ENCODE measurements at places on chromosomes 3 and 15.

DNA sequence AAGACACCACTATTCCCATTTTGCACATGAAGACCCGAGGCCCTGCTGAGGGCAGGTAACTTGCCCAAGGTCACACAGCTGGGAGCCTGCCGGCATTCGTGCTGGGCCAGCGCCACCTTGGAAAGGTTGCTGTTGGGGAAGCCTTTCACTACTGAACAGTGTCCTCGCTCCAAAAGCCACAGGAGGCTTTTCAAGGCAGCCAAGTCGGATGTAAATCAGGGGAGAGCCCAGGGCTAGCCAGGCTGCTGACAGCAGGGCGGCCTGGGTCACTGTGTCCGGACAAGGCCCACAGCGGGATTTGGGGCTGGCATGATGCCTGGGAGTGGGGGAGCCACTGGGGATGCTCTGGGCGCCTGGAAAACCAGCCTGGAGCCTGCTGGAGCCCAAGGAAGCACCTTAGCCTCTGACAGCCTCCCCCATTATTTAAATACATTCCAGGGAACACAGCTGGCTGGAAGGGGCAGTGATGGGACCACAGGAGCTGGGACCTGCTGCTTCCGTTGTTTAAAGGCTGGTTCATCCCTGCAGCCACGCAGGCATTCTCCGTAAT lies 10.5 kb downstream of the SLC6A6 start:
- H3K36me3 ChIP-seq = peaks cover 6% of the 10 kb centered on the region
- DNase-seq = no peak
- no peak overlapping the region for H3K4me3 ChIP-seq
- peaks cover 43% of the 10 kb centered on the region for H3K4me1 ChIP-seq

- peaks cover 8% of the 10 kb centered on the region for H3K4me1 ChIP-seq
- H3K36me3 ChIP-seq = no peaks in the 10 kb centered on the region
- H3K4me3 ChIP-seq = no peak overlapping the region
- DNase-seq = no peak
- no peaks in the 10 kb centered on the region for H3K27me3 ChIP-seq
- H3K27ac ChIP-seq = no peak overlapping the region
Measured at GRCh38 chr3:178404961-178405360, 131.3 kb upstream of the KCNMB2 start.

- H3K4me3 ChIP-seq = no peak overlapping the region
- H3K27me3 ChIP-seq = no peaks in the 10 kb centered on the region
- H3K4me1 ChIP-seq = no peaks in the 10 kb centered on the region
- H3K27ac ChIP-seq = no peak overlapping the region
- DNase-seq = no peak
Measured at GRCh38 chr3:32009101-32009500, 27.6 kb downstream of the ZNF860 start.

GRCh38 chr3:59318881-59319280 lies 269.1 kb upstream of the CFAP20DC start:
- no peak for DNase-seq
- H3K27ac ChIP-seq = no peak overlapping the region
- H3K36me3 ChIP-seq = no peaks in the 10 kb centered on the region
- H3K4me3 ChIP-seq = no peak overlapping the region
- H3K4me1 ChIP-seq = no peaks in the 10 kb centered on the region
- H3K27me3 ChIP-seq = no peaks in the 10 kb centered on the region

DNA sequence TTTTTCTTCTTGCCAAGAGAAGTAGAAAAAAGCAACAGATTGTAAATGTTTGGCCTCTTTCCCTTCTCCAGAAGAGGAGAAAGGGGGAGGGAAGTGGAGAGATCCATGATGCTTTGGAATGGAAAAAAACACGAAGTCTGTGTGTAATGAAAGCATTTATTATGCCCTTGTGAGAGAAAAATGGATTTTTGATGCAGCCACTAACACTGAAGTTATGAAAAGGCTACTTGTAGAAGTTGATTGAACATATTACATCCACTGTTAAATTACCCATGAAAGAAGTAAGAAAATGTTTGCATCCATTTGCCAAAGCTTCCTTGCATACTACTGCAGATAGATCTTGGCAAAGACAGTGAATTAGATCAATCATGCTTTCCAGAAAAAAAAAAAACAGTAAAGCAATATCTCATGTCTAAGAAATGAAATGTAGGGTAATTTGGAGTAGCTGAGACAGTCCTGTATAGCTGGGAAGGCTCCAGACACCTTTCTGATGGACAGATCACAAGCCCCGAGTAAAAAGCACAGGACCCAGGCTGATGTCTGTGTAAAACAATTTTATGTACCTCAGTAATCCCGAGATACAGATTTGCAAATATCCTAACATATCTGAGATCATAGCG lies 295.5 kb downstream of the PLOD2 start:
- H3K27me3 ChIP-seq = no peaks in the 10 kb centered on the region
- no peaks in the 10 kb centered on the region for H3K36me3 ChIP-seq
- DNase-seq = no peak
- H3K4me3 ChIP-seq = no peak overlapping the region
- H3K4me1 ChIP-seq = no peaks in the 10 kb centered on the region
- H3K27ac ChIP-seq = no peak overlapping the region

- H3K27me3 ChIP-seq = no peaks in the 10 kb centered on the region
- no peak for DNase-seq
- H3K27ac ChIP-seq = no peak overlapping the region
- no peak overlapping the region for H3K4me3 ChIP-seq
- no peaks in the 10 kb centered on the region for H3K36me3 ChIP-seq
- H3K4me1 ChIP-seq = no peaks in the 10 kb centered on the region
Measured at GRCh38 chr15:73321496-73322450, 47.0 kb downstream of the HCN4 start.

DNA sequence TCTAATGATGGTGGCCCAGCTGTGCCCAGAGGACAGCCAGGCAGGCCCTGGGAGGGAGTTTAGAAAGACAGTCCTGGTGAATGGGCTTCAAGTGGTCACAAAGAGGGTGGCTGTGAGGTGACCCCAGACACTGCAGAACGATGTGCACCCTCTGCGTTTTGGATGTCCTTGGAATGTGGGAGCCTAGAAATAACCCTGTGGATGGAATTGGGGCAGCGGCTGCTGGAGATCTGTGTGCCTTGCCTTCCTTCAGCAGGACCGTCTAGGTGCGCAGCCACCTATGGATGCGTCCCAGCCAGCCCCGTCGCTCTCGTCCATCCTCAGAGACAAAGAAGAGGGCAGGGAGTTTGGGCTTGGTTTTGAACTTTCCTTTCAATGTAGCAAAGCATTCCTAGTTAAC lies 46.5 kb downstream of the KLHL25 start:
- H3K27ac ChIP-seq = no peak overlapping the region
- no peaks in the 10 kb centered on the region for H3K27me3 ChIP-seq
